NCI-H1930 (cell line): ENCODE measurements at places on chromosomes 7 and 10.

DNA sequence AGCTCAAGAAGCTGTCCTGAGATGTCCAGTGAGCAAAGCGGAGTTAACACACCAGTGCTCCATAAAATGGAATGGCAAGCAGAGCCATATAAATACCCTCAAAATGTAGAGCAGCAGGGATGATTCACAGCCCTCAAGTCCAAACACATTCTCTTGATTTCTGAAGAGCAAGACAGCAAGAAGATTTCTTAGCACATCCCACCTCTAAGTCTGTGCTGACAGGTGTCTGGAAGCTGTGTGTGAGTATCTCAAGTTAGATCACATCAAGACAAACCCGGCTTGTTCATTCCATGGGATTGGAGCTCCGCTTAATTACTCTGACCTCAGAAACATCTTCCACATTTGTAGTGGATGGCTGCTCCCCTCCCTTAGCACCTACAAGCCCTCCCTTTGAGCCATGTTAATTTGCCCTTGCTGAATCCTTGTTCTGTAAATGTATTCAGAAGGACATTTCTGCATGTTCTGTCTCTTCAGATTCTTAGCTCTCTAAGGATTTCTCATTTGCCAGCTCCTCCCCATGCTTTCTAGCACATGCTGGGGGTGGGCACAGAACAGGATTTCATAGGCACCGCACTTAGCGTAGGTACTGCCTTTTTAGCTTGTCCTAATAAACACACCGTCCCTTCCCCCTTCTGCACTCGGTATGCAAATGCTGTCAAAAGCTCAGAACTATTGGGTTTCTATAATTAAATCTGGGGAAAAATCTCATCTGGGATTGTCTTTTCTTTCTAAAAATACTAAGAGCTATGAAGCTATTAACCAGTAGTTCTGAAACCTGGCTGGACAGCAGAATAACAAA lies 112.7 kb downstream of the CPXM2 start:
- DNase-seq, result no peak

GRCh38 chr10:21242915-21243314 lies 282.6 kb downstream of the SKIDA1 start:
- DNase-seq, result no peak

DNA sequence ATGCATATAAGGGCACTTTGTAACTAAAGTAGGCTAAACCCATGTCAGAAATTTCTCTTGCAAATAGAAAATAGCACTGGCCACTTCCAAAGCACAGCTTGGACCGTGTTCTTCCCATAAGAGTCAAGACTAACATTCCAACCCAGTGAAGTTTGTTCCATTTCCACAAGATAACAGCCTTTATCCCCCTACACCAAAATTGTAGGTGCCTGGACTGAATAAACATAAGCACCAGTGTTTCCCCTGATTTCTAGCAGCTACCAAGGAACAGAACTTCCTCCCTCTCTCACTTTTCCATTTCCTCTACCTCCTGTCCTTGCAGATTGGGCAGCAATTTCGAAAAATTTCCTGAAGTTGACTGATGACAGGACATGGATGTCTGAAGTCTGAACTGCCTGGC lies 219.7 kb downstream of the CREB5 start:
- DNase-seq, result no peak

GRCh38 chr10:19250546-19250945 lies 201.9 kb downstream of the MALRD1 start:
- DNase-seq, result no peak

- no peak for DNase-seq
These were observed 214.2 kb downstream of the RPS24 start for GRCh38 chr10:78247821-78248220.

DNA sequence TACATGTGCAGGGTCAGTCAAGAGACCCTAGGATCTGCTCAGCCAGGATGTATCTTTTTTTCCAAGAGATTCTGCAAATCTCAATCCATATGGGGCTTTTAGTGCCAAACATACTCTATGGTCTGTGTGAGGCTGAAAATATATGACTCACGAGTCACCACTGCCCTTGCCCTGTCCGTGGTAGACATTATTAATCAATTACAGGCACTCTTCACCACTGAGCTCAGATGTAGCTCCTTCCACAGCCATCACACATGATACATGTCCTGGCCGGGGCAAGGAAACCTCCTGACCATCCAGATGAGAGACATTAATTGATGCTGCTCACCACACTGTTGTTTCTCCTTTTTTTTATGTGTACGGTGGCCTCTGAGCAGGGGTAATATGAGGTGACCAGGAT lies 90.2 kb upstream of the RET start:
- no peak for DNase-seq

- DNase-seq, result peak; percentile 40
These were observed 129.3 kb downstream of the PKD1L1 start for GRCh38 chr7:47818796-47819606.

- no peak for DNase-seq
These were observed 101.2 kb upstream of the ZNF746 start for GRCh38 chr7:149598721-149599308.

- DNase-seq, result no peak
These were observed 10.3 kb upstream of the CPA1 start for GRCh38 chr7:130369831-130370550.

- DNase-seq, result no peak
These were observed 210.5 kb downstream of the BICC1 start for GRCh38 chr10:58723186-58723585.

DNA sequence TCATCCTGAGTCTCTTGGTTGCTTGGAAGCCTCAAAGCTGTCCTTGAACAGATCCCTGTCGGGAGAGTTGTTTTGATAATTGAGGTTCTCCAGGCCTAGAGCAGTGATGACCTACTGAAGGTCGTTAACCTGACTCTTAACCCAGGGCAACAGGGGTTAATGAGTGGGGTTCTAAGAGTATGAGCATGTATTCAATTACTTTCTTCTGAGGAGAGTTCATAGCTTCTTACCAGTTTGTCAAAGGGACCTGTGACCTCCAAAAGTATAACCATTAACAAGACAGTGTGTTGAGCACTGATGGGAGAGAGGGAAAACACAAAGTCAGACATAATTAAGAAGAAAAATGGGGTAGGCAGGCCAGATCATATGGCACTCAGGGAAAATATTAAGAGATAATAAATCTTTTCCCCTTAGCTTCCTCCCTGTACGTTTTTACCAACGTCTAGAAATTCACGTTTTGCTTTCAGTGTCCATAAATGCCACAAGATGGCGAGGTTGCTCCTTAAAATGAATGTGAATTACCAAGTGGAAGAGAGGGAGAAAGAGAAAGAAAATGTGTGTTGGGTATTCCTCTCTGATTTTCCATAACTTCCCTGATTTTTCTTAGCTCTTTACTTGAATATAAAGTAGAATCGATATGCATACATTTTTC lies 97.6 kb downstream of the SUGCT start:
- DNase-seq, result peak; percentile 44
